ENCODE measurements at places on chromosomes 4 and X.

GRCh38 chr4:76535603-76536372 is 100.8 kb downstream of the SHROOM3 start:
- DNase-seq, result no peak

DNA sequence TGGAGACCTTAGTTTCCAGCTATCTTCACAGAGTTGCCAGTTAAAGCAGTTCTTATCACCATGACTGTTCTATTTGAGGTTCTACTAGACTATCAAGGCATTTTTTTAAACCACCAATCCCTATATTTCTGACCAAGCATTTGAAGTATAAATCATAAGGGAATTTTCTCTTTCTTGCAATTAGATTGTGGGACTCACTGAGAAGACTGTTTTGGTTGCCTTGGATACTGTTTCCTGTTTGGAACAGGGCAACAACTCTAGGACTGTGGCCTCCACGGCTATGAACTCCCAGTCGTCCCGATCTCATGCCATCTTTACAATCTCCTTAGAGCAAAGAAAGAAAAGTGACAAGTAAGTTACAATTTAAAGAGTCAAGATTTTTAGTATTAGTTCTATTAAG is 11.8 kb downstream of the KIF4A start:
- DNase-seq, result no peak

- no peak for DNase-seq
Observed at GRCh38 chr4:146643812-146644401, 5.2 kb downstream of the POU4F2 start.

GRCh38 chr4:1323280-1323634 is 23.8 kb upstream of the UVSSA start:
- no peak for DNase-seq

DNA sequence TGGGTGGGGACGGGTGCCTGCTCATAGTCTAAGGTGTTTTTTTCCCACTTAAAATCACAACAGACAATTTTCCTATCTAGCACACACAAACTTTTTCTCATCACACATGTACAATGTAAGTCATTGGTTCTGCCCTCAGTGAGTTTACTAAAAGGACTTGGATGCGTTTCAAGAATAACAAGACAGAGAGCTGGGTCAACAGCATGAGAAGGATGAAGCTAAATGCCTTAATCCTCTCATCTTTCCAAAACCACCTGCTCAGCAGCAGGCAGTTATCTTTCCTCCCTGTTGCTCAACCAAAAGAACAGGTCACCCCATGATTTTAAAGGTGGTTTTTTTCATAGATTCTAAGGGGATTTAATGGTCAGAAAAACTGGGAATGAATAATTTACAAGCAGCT is 40.1 kb downstream of the OFD1 start:
- DNase-seq, result no peak

GRCh38 chr4:184348311-184349233 is 125.8 kb downstream of the IRF2 start:
- no peak for DNase-seq

DNA sequence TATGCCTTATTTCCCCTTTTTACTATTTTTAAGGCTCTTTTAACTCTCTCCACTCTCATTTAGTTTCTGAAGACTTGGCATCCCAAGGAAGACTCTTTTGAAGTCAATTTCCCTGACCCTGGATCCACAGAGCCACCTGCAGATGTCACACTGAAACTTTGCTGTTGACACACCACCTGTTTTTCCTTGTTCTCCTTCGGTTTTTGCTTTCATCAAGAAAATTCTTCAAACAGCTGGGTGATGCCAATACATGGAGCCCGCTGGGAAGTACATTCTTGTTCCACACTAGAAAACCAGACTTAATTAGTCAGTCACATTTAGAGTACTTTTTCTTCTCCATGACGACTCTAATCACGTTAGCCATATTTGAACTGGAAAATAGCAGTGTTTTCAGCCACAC is 293.9 kb downstream of the PDGFC start:
- DNase-seq, result no peak

All from BE2C (cell line).